ENCODE measurements at places on chromosomes 1 and 21.

DNA sequence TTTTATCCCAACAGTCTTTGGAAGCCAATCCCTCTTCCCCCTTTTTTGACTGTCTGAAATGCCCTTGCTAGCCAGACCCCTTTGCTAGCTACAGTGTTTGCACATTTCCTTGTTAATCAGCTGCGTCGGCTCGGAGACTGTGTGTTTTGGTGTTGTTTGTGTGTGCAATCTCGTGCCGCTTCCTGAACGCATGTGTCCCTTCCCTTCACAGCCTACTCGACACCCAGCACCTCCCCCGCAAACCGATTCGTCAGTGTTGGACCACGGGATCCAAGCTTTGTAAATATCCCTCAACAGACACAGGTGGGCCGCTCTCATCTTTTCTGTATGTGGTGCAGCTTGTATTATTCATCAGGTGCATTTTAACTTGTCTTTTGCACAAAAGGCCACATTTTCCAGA is 298.7 kb downstream of the TM2D1 start:
- DNase-seq, result no peak

DNA sequence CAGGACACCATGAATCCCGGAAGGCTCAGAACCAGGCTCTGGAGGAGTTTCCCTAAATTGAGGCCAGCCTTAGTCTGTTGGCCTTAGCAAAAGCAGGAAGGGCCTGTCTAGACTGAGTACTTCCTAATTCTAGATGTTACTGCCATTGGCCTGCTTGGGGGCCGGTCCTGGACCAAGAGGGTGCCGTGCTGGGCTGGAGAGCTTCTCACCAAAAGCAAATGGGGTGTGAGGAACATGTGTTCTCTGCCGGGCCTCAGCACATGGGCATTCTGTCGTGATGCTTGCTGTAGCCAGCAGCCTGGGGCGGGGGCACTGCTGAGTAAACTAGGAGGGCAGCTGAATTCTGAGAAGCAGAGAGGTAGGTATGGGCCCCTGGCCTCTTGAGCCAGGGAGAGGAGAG is 35.7 kb upstream of the MAN1C1 start:
- no peak for DNase-seq

GRCh38 chr1:105017587-105017986 is 1267.9 kb downstream of the AMY1C start:
- no peak for DNase-seq

- DNase-seq, result no peak
Measured at GRCh38 chr1:97826820-97827219, 94.0 kb downstream of the DPYD start.

DNA sequence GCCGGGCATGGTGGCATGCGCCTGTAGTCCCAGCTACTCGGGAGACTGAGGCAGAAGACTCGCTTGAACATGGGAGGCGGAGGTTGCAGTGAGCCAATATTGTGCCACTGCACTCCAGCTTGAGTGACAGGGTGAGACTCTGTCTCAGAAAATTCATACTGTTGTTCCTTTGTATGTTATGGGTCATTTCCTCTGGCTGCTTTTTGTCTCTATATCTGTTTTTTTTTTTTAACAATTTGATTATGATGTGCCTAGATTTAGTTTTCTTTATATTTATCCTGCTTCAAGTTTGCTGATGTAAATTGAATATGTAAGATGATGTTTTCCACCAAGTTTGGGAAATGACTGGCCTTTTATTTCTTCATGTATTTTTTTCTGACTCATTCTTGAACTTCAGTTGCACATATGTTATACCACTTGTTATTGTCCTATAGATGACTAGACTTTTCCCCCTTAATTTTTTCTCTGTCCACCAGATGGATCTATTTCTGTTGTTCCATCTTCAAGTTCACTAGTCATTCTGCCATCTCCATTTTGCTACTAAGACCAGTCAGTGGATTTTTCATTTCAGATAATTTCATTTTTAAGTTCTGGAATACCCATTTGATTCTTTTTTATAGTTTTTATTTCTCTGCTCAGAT is 173.5 kb downstream of the GALNT2 start:
- DNase-seq, result no peak

DNA sequence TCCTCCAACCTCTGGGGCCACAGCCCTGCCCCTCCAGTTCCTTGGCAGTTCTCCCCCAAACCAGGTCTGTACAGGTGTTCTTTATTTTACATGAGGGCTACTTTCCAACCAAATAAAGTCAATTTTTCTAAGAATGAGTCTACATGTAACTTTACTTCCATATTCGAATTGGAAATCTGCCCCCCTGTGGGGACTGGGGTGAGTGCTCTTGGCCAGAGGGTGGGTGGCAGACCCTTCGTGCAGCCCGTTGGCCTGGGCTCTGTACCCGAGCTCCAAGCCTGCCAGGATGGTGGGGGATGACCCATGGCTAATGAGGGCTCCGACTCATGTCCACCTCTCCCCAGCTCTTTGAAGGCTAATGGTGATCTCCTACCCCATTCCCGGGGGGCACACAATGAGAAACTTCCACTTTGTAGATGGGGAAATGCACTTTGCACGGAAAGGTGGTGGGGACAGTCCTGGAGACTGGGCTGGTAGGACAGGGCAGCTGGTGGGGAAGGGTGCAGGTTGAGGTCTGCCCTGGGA is 589 bp upstream of the CATSPER4 start:
- DNase-seq, result no peak
